ENCODE measurements at places on chromosomes 1 and 21. TPM values are rescaled to one million over a fixed set of nuclear protein-coding genes. Genes with fewer than 3 reads are reported as not detected.
A peak's percentile ranks its signal among the peaks of the same experiment; 100 is the strongest.

DNA sequence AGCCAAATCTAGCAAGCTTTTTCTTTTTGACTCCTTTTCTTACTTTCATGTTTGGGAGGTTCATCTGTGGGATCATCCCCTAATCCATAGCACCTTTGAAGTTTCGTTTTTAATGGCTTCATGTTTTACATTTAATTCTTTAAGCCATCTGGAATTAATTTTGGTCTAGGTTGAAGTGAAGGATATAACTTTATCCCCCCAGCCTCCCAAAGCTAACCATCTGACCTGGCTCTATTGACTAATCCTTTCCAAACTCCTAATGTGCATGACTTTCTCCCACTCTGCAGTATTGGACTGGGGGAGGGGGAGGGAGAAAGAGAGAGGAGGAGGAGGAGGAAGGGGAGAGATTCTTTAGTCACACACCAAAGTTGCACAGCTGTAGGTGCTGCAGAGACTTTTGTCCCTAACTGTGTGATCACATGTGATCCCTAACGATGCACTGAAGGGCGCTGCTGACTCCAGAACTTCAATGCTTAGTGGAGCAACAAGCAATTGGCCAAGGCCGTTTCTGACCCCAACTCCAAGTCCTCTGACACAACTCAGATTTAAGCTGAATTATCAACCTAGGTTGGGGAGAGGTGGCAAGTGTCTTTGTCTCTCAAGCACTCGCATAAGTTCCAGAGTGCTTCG lies 191.6 kb downstream of the HUNK start:
- DNase-seq = no peak

- DNase-seq = peak; percentile 58
Measured at GRCh38 chr1:170049176-170049800, 25.2 kb downstream of the KIFAP3 start.

DNA sequence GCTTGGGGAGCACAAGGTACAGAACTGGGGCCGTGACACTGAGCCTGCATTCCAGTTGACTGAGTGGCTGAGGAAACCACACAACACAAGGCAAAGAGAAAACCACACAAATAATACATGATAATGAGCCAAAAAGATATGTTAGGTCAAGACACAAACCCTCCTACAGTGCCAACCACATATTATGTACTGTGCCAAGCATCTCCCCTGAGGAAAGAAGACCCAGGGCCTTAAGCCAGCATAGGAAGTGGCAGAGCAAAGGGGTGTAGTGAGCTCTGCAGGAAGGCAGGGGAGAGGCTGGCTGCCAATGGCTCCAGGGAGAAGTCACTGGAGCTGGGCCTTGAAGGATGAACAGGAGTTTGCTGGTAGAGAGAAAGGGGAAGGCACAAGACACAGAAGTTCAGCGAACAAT lies 28.2 kb downstream of the CTNNBIP1 start:
- no peak for DNase-seq

Gene HJV
- 65.1 TPM for total RNA-seq

- no peak for DNase-seq
Measured at GRCh38 chr1:98398649-98399048, 262.9 kb upstream of the SNX7 start.

- DNase-seq = no peak
Measured at GRCh38 chr1:94105581-94105952, 15.4 kb downstream of the ABCA4 start.
